ENCODE measurements at places on chromosomes 4 and X. TPM values are rescaled to one million over a fixed set of nuclear protein-coding genes. Genes with fewer than 3 reads are reported as not detected.

MAGEA9 gene
- not detected for total RNA-seq

SYAP1 gene
- total RNA-seq: 27.3 TPM

DNA sequence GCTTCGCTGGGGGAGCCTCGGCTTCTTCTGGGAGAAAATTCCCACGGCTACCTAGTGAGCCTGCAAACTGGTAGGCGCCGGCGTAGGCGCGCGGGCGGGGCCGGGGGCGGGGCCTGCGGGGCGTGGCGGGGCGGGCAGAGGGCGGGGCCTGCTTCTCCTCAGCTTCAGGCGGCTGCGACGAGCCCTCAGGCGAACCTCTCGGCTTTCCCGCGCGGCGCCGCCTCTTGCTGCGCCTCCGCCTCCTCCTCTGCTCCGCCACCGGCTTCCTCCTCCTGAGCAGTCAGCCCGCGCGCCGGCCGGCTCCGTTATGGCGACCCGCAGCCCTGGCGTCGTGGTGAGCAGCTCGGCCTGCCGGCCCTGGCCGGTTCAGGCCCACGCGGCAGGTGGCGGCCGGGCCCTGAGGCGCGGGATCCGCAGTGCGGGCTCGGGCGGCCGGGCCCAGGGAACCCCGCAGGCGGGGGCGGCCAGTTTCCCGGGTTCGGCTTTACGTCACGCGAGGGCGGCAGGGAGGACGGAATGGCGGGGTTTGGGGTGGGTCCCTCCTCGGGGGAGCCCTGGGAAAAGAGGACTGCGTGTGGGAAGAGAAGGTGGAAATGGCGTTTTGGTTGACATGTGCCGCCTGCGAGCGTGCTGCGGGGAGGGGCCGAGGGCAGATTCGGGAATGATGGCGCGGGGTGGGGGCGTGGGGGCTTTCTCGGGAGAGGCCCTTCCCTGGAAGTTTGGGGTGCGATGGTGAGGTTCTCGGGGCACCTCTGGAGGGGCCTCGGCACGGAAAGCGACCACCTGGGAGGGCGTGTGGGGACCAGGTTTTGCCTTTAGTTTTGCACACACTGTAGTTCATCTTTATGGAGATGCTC lies at the start of gene HPRT1:
HPRT1 (plus strand) TSS at position 161 of the 857 bp plus-strand sequence; CDS start at position 308, 147 bp downstream.
- peak; percentile 82 for DNase-seq

DNA sequence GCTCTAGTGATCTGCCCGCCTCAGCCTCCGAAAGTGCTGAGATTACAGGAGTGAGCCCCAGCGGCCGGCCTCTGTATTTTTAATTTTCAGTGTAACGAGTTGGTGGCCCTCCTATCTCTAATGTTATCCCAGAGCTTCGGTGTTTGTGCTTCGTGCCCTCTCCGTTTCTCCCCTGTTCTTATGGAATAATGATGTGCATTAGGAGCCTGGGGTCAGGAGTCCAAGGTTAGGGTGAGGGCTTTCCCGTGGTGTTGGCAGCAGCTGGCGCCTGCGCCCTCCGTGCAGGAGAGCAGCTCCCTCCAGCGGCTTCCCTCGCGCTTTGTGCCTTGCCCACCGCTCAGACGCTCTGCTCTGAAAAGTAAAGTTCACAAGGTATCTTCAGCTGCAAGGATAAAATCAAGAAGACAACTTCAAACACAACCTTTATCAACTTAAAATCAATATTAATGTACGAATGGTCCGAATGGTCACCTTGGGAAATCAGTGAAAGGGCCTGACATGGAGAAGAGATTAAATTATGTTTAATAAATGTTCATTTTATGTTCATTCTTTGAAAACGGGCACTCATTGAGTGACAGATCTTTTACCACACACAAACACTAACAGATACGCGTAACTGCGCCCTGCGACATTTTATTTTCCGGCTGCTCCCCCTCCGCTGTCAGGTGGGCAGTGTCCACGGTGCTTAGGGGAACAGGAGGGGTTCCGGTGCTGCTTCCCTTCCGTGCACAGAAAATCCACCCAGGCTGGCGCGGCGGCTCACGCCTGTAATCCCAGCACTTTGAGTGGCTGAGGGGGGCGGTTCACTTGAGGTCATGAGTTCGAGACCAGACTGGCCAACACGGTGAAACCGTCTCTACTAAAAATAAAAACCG lies 62.4 kb downstream of the TRAPPC11 start:
- DNase-seq: peak; percentile 53

DNA sequence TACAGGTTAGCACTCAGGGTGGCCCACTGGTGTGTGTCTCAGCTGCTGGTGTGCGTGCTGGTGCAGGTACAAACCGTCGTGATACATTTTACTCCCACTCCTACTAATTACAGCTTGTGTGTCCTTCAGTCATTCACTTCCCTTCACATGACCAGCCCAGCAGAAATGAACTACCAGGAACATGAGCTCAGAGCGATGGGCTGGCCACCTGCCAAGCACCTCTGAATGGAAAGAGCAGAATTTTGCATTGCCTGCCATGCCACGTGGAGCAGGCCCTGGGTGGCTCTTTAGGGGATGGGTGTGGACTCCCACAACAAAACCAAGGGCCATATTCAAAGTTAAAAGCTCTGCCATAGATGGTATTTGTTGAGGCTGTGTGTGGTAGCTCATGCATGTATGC lies 58.9 kb upstream of the PGM2 start:
- peak; percentile 70 for DNase-seq

CASP3 gene
- total RNA-seq: 17.4 TPM

GRCh38 chr4:147207911-147208310 lies 262.2 kb upstream of the TTC29 start:
- DNase-seq: no peak

- DNase-seq: no peak
Measured at GRCh38 chr4:11404431-11404830, 24.3 kb downstream of the HS3ST1 start.

DNA sequence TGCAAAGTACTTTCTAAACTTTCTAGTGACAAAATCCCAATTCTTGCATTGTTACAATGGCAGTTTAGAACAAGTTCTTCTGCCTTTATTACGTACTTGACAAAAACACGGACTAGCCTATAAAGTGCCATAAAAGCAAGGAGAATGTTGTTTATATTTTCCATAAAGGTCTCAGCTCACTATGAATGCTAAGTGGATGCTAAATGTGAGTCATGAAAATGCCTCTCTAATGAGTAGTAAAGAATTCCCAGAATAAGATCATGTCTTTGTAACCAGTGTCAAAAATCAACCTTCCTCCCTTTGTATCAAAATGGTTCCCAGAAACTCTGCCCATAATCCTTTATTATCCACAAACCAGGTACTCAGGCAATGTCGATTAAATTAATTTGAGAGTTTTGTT lies 539.8 kb upstream of the SLIT2 start:
- no peak for DNase-seq

REPS2 gene
- total RNA-seq: 24.3 TPM

TMSB15B gene
- 6.1 TPM for total RNA-seq

- no peak for DNase-seq
Measured at GRCh38 chr4:20317424-20317985, 65.8 kb downstream of the SLIT2 start.
